Muscle of back (tissue), 13 donors: ENCODE measurements at places on chromosomes 2 and 18.

DNA sequence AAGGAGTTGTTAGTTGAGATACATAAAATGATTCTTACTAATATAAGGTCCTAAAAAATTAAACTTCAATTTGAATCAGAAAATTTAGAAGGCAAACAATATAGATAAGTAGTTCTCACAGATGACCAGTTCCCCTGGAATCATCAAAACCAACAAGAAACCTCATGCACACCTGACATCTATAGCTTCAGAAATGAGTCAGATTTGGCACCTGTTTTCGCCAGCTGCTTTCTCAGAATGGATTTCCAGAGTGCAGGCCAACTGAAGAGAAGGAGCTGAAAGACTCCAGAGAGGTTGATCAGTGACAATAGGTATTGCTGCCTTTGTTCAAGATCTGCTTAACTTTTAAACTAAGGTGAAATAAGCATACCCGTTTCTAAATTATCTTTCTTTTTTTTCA lies 192.4 kb downstream of the RDH14 start:
- no peak for DNase-seq

- DNase-seq, result no peak
These were observed 615 bp downstream of the GORASP2 start for GRCh38 chr2:170929686-170930050.

DNA sequence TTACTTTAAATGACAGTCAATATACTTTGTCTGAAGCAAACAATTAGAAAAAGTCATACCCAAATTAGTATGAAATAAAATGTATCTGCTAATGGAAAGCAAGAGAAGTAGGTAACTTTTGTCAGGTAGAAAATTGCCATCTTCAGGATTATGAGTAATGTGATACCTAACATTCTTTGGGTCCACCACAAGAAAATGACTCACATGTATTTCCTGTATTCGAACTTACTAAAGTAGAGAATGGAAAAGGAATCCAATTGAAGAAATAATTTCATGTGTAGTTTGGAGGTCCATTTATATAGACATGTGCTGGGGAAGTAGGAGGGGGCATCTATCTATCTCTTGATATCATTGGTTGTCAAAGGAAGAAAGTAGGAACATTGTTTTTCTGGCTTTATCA lies 636.2 kb upstream of the CHAC2 start:
- no peak for DNase-seq

DNA sequence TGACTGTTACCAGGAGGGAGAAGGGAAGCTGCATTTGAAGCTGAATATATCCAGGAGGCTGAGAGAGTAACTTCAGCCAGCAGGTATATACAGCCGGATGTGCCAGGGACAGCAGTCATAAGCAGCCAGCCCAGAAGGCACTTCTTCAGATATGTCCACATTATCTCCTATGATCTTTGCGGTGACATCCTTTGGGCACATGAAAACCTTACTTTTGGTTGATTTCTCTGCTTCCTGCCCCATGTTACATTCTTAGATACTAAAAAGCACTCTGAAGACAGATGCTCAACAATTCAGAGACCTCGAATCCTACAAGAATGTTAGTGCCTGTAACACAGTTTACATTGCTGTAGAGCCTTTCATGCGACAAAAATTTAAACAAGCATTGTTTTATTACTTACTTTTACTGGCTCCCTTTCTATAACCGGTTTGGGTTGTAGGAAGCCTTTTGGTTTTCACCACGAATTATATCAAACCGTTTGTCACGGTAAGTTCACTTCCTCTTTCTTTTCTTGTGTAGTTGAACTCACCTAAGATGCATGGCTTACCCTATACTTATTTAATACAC lies 50.3 kb upstream of the TLK1 start:
- no peak for DNase-seq

GRCh38 chr2:45273412-45274249 lies 264.4 kb upstream of the SIX2 start:
- DNase-seq, result no peak

GRCh38 chr2:239569401-239570090 lies 168.7 kb upstream of the HDAC4 start:
- DNase-seq, result no peak

DNA sequence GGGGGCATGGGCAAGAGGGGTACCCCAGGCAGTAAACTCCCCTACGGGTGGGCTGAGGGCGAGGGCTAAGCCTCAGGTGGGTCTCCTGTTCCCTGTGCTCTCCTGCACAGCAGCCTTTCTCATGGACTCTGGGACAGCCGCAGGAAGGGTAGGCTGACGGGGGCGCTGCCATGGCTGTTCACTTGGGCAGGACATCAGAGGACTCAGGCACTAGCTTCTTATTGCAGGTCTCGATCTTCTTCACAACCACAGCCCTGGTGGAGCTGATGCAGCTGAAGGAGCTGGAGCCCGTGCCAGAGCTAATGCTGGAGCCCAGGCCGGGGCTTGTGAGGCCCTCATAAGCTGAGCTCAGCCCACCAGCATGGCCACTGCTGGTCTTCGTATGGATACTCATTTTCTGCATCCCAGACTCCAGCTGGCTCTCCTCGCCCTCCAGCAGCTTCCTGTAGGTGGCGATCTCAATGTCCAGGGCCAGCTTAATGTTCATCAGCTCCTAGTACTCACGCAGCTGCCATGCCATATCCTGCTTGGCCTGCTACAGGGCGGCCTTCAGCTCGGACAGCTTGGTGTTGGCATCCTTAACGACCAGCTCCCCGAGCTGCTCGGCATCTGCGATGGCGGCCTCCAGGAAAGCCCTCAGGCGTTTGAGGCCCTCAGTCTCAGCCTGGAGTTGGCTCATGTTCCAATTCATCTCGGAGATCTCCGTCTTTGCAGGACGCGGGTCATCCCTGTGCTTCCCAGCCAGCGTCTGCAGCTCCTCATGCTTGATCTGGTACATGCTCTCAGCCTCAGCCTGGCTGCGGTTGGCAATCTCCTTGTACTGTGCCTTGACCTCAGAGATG lies 359.8 kb upstream of the SETBP1 start:
- DNase-seq, result no peak

GRCh38 chr18:39313992-39314391 lies 1748.4 kb upstream of the CELF4 start:
- no peak for DNase-seq

DNA sequence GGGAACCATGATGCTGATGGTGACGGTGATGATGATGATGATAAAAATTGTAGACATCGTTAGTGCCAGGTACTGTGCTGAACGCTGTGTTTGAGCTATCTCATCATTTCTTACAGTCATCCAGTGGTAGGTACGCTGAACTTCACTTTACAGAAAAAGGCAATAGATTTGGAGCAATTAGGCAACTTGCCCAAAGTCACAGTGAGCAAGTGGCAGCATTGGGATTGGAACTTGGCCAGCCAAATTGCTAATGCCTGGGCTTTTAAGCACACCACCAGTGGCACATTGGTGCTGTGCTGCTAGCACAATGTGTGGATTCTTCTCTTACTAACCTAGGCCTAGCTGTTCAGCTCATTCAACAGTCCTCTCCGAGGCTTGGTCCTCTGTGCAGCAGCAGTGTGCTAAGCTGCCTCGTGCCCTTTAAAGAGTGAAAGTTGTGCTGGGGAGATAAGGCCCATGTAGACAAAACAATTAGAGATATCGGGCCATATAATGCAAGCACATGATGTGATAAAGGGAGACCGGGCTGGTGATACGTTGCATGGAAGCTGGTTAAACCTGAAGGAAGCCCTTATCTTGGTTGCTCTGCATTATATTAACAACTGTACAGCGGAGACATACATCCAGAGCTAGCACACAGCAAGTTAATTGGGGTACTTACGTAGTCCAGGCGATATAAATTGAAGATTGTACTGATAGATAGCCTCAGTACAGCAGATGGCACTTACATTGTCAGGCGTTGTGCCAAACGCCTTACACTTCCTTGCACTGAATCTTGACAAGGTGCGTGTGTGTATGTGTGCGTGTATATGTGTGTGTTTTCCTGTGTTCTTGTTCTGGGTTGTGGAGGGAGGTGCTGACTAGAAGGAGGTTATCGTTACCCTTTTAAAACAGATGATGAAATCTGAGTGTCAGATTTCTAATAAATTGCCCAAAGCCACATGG lies 28.4 kb downstream of the HK2 start:
- DNase-seq, result no peak

GRCh38 chr2:42663828-42664227 lies 95.4 kb downstream of the MTA3 start:
- DNase-seq, result no peak

DNA sequence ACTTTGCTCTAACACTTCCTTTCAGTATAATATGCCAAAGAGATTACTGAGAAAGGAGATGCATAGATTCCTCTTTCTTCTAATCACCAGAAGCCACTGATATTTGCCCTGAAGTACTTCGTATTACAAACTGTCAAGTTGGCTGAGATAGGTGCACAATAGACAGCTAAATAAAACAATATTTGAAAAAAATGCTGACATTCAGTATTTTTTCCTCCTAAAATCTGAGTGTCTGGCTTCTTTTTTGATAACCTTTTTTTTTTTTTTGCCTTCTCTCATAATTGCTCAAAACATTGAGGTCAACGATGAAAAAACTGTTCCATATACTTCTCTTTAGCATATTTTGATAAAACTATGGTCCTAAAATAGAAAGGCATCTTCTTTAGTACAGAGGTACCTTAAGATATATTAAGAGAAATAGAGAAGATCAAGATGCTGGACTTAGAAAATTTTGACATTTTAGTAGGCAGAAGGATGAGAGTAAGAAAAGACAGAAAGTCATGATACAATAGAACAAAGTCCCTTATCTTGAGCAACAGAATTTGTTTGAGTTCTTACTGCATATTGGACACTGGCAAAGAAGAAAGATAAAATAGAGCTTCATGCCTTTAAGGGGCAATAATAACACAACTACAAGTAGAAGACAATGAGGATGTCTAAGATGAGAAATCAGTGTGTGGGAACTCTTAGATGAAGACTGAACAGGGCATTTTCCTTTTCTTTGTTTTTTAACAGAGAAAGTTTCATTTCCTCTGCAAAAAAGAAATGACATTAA lies 220.7 kb downstream of the PTH2R start:
- no peak for DNase-seq

DNA sequence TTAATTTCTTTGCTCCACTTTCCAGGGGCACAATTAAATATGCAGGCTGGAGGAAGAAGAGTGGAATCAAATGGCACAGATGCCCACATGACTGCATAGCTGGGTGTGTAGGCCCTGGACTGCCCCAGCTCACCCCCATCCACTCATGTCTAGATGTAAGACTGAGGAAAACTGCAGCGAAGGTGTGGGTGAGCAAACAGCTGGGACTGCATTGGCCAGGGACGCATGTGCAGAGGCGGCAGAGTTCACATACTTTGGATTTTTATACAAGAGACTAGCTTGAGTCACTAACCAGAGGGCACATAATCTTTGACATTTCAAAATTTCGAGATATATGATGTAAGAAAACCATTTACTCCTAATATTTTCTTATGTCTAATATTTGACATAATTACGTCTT lies 60.1 kb downstream of the SPIRE1 start:
- DNase-seq, result peak; percentile 36

- DNase-seq, result no peak
These were observed 52.0 kb downstream of the HDAC4 start for GRCh38 chr2:239348563-239349452.

- no peak for DNase-seq
These were observed 8.3 kb downstream of the GYPC start for GRCh38 chr2:126664234-126664633.

- no peak for DNase-seq
These were observed 488.7 kb upstream of the ACVR2A start for GRCh38 chr2:147356157-147356556.

GRCh38 chr2:17818235-17818815 lies 2.1 kb downstream of the MSGN1 start:
- no peak for DNase-seq

GRCh38 chr18:51196118-51196810 lies 1.2 kb downstream of the MEX3C start:
- peak; percentile 26 for DNase-seq

GRCh38 chr2:54957321-54957999 lies 92.8 kb downstream of the RTN4 start:
- DNase-seq, result no peak

DNA sequence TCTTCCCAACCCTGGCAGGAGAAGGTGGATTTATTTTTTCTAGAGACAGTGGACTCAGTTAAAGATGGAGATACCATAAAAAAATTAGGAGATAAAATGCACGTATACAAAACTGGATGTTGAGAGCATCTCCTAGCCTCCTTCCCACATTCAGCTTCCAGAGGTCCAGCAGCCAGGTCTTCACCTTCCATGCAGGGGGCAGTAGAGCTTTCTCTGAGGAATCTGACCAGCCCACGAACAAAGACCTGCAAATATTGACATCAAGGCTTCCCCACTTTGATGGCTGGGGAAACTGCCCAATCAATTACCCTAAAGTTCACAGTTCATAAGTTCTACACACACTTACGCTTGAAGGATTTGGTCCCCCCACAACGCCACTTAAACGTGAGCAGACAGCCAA lies 24.5 kb downstream of the AQP4 start:
- DNase-seq, result no peak

DNA sequence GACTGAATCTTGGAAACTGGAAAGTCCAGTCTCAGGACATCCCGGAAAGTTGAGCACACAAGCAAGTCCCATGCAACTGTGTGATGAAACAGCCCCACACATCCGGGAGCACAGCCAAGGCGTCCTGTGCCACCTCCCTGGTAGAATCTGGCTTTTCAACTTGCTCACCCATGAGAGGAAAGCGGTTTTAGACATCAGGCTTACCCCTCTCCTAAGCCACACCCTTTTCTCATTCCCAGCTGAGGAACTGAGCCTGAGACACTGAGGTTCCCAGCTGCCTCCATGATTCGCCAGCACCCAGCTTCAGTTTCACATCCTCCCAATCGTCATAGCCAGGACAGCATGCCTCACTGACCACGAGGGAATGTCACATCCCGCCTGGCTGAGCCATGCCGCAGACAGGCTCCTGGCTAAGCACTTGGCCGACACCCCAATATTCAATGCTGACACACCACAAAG lies 60.3 kb downstream of the STEAP3 start:
- peak; percentile 67 for DNase-seq

DNA sequence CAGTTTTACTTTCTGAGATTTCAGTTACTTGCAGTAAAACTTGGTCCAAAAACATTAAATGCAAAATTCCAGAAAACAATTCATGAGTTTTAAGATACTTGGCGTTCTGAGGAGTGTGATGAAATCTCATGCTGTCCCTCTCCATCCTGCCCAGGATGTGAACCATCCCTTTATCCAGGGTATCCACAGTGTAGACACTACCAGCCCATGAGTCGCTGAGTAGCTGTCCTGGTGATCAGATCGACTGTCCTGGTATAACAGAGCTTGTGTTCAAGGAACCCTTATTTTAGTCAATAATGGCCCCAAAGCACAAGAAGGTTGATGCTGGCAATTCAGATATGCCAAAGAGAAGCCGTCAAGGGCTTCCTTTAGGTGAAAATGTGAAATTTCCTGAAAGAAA lies 3.2 kb downstream of the SP100 start:
- no peak for DNase-seq

- DNase-seq, result no peak
These were observed 473.4 kb upstream of the TRIB2 start for GRCh38 chr2:12243381-12243780.

- DNase-seq, result peak; percentile 79
These were observed 9.0 kb downstream of the DTNB start for GRCh38 chr2:25664183-25664964.
